Upper lobe of right lung (tissue), 1 donor: ENCODE measurements at places on chromosomes 16 and 17. TPM values are rescaled to one million over a fixed set of nuclear protein-coding genes. Genes with fewer than 3 reads are reported as not detected.

DNA sequence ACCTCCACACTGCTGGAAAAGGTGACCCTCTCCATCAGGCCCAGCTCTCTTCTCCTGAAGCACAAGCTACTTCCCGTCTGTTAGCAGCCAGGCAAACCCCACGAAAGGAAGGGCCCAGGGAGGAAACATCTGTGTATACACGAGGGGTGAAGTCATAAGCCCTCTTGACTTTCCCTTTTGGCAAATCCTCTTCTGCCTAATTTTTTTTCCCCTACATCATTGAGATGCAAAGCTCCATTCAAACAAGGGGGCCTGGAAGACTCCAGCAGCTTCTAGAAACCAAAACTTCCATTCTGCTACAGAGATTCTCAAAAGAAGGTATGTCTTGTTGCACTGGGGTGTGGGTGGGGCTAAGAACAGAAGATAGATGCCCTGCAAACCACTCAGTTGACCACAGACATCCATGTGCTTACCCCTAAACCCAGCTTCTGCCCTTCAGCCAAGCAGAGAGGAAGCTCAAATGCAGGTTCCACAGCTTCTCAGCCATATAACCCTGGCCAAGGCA, 145.6 kb upstream of the RCVRN start:
- H3K4me3 ChIP-seq, result no peak overlapping the region
- no peaks in the 10 kb centered on the region for H3K36me3 ChIP-seq
- no peak for DNase-seq
- peaks cover 9% of the 10 kb centered on the region for H3K4me1 ChIP-seq

- H3K36me3 ChIP-seq, result peaks cover 5% of the 10 kb centered on the region
- no peaks in the 10 kb centered on the region for H3K27me3 ChIP-seq
- DNase-seq, result peak; percentile 90
- H3K4me1 ChIP-seq, result peaks cover 40% of the 10 kb centered on the region
- peak overlapping the region; percentile 92 for H3K27ac ChIP-seq
These were observed 1.1 kb upstream of the SLC43A2 start for GRCh38 chr17:1629504-1630310.

GRCh38 chr16:74071996-74072535, 224.5 kb upstream of the PSMD7 start:
- no peaks in the 10 kb centered on the region for H3K4me1 ChIP-seq
- no peaks in the 10 kb centered on the region for H3K36me3 ChIP-seq
- DNase-seq, result no peak
- H3K27ac ChIP-seq, result no peak overlapping the region
- no peaks in the 10 kb centered on the region for H3K27me3 ChIP-seq
- no peak overlapping the region for H3K4me3 ChIP-seq

- H3K27ac ChIP-seq, result no peak overlapping the region
- H3K36me3 ChIP-seq, result no peaks in the 10 kb centered on the region
- no peaks in the 10 kb centered on the region for H3K27me3 ChIP-seq
These were observed 58.5 kb downstream of the HS3ST3B1 start for GRCh38 chr17:14359163-14360020.

DNA sequence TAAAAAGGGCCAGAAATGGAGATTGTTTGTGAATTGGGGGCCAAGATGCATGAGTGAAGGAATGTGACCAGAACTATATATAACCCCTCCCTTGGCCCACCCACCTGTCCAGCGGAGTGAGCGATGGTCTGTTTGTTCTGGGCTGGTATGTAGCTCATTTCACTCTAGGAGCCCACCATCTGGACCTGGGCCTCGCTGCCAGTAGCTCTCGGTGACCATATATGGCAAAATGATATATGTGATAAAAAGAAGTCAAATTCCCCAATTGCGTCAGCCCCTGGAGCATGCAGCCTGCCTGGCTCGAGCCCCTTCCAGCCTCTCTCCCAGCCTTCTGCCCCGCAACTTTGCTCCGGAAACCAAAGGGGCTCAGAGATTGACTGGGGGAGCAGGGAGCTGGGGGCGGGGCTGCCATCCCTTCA, 47.3 kb downstream of the CCDC42 start:
- H3K4me3 ChIP-seq, result no peak overlapping the region
- H3K36me3 ChIP-seq, result no peaks in the 10 kb centered on the region
- H3K27me3 ChIP-seq, result no peaks in the 10 kb centered on the region
- H3K27ac ChIP-seq, result peak overlapping the region; percentile 79

DNA sequence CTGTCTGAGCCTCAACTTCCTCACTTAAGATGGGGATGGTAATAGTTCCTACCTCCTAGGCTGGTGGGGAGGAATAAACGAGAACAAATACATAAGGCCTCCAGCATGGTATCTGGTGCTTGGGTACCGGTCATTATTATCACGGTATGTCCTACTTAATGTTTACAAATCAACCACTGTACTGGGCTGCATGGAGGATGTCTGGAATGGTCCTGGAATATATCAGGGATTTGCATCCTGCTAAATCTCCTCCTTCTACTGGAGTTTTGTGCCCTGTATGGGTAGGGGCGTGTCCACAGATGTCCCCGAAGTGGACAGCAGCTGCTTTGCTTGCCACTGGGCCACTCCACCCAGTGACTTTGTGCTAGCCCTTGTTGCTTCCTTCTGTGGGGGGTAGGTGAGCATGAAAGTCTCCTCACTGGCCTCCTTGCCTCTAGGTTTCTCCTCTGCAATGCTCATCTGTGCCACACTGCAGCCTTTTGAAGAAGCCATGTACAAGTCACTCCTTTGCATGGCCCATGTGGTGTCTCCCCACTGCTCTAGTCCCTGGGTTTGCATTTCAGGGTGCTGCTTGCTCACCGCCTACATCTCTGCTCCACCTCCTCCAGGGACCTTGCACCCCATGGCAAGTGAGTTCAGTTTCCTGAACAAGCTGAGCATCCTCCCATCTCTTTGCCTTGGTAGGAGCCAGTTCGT, 2.2 kb upstream of the CMIP start:
- H3K36me3 ChIP-seq, result no peaks in the 10 kb centered on the region
- H3K4me1 ChIP-seq, result peaks cover 11% of the 10 kb centered on the region
- no peak for DNase-seq
- no peak overlapping the region for H3K4me3 ChIP-seq

GRCh38 chr16:9706217-9706836, 475.9 kb downstream of the GRIN2A start:
- no peaks in the 10 kb centered on the region for H3K36me3 ChIP-seq
- no peaks in the 10 kb centered on the region for H3K27me3 ChIP-seq
- H3K4me3 ChIP-seq, result no peak overlapping the region
- H3K27ac ChIP-seq, result no peak overlapping the region
- H3K4me1 ChIP-seq, result no peaks in the 10 kb centered on the region

- H3K27ac ChIP-seq, result no peak overlapping the region
- no peak overlapping the region for H3K4me3 ChIP-seq
- H3K27me3 ChIP-seq, result no peaks in the 10 kb centered on the region
- H3K4me1 ChIP-seq, result no peaks in the 10 kb centered on the region
- H3K36me3 ChIP-seq, result peaks cover 94% of the 10 kb centered on the region
These were observed 61.8 kb upstream of the ENDOV start for GRCh38 chr17:80352991-80353665.

DNA sequence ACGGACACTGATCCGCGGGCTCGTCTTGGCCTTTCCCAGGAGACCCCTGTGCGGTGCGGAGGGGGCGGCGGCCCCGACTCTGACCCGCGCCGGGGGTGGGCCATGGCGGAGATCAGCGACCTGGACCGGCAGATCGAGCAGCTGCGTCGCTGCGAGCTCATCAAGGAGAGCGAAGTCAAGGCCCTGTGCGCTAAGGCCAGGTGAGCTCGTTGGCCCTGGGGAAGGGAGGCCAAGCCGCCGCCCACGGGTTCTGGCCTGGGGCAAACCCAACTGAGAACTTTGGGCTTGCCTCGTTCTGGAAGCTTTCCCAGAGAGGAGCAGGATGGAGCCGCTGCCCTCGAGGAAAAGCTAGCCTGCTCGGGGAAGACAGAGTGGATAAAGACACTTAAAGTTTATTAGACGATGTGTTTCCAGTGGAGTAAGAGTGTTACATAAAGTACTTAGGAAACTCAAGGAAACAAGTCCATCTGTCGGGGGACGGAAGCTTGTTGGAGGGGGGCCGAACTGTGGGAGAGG, 540 bp downstream of the PPP4C start:
- peak overlapping the region; percentile 99 for H3K4me3 ChIP-seq
- peaks cover 22% of the 10 kb centered on the region for H3K4me1 ChIP-seq
- H3K36me3 ChIP-seq, result peaks cover 50% of the 10 kb centered on the region
- peak overlapping the region; percentile 95 for H3K27ac ChIP-seq
- no peaks in the 10 kb centered on the region for H3K27me3 ChIP-seq

DNA sequence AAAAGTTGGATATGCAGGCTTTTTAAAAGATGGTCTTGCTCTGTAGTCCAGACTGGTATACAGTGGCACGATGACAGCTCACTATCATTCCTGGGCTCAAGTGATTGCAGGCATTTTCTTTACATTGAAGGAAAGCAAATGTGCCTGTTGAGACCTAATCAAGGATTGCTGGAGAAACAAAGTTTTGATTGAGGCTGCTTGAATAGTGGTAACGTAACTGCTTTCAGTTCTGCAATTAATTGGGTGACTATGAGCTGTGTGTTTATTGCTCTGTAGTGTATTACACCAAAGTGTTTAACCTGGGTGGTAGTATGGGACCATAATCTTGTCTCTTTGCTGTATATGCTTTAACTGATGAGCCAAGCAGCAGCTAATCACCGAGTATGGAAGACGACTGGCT, 2.3 kb downstream of the UBB start:
- no peaks in the 10 kb centered on the region for H3K27me3 ChIP-seq
- H3K4me3 ChIP-seq, result peak overlapping the region; percentile 79
- no peak overlapping the region for H3K27ac ChIP-seq
- H3K36me3 ChIP-seq, result peaks cover 20% of the 10 kb centered on the region
- H3K4me1 ChIP-seq, result peaks cover 30% of the 10 kb centered on the region

DNA sequence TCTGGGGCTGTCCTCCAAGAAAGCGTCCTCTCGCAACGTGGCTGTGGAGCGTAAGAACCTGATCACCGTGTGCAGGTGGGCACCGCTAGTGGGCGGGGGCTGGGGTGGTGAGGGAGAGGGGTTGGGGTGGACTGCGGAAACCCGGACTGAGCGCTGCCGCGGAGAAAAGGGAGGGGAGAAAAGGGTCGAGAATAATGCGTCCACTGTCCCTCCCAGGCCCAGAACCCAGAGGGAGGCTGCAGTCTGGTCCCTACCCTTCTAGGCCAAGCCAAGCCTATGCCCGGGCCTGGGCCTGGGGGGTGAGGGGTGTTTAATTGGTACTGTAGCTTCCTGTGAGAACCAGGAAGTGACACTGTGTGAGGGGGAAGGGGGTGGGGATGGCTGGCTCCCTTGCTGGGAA, 464 bp downstream of the RUNDC3A start:
- H3K27me3 ChIP-seq, result peaks cover 16% of the 10 kb centered on the region
- peaks cover 19% of the 10 kb centered on the region for H3K4me1 ChIP-seq
- no peaks in the 10 kb centered on the region for H3K36me3 ChIP-seq

- no peak overlapping the region for H3K4me3 ChIP-seq
- H3K36me3 ChIP-seq, result no peaks in the 10 kb centered on the region
- no peak for DNase-seq
- no peaks in the 10 kb centered on the region for H3K27me3 ChIP-seq
- H3K27ac ChIP-seq, result no peak overlapping the region
- no peaks in the 10 kb centered on the region for H3K4me1 ChIP-seq
These were observed 315.4 kb downstream of the MAP2K6 start for GRCh38 chr17:69729944-69730343.

GRCh38 chr17:70208825-70209555, 39.7 kb downstream of the KCNJ2 start:
- no peak for DNase-seq
- H3K27ac ChIP-seq, result no peak overlapping the region
- H3K4me1 ChIP-seq, result no peaks in the 10 kb centered on the region
- no peaks in the 10 kb centered on the region for H3K36me3 ChIP-seq

- no peak overlapping the region for H3K27ac ChIP-seq
- H3K27me3 ChIP-seq, result no peaks in the 10 kb centered on the region
- H3K4me3 ChIP-seq, result no peak overlapping the region
- no peaks in the 10 kb centered on the region for H3K4me1 ChIP-seq
- no peaks in the 10 kb centered on the region for H3K36me3 ChIP-seq
These were observed 69.7 kb upstream of the DNAJA2 start for GRCh38 chr16:47043200-47043599.

GRCh38 chr16:66516509-66516807, 33.5 kb downstream of the TK2 start:
- H3K4me1 ChIP-seq, result peaks cover 80% of the 10 kb centered on the region
- no peaks in the 10 kb centered on the region for H3K27me3 ChIP-seq
- no peak for DNase-seq
- H3K27ac ChIP-seq, result peak overlapping the region; percentile 97
- H3K4me3 ChIP-seq, result no peak overlapping the region
- H3K36me3 ChIP-seq, result no peaks in the 10 kb centered on the region

- no peaks in the 10 kb centered on the region for H3K27me3 ChIP-seq
- no peak for DNase-seq
- peaks cover 20% of the 10 kb centered on the region for H3K4me1 ChIP-seq
- no peaks in the 10 kb centered on the region for H3K36me3 ChIP-seq
These were observed 5.7 kb upstream of the IL32 start for GRCh38 chr16:3059723-3060242.

DNA sequence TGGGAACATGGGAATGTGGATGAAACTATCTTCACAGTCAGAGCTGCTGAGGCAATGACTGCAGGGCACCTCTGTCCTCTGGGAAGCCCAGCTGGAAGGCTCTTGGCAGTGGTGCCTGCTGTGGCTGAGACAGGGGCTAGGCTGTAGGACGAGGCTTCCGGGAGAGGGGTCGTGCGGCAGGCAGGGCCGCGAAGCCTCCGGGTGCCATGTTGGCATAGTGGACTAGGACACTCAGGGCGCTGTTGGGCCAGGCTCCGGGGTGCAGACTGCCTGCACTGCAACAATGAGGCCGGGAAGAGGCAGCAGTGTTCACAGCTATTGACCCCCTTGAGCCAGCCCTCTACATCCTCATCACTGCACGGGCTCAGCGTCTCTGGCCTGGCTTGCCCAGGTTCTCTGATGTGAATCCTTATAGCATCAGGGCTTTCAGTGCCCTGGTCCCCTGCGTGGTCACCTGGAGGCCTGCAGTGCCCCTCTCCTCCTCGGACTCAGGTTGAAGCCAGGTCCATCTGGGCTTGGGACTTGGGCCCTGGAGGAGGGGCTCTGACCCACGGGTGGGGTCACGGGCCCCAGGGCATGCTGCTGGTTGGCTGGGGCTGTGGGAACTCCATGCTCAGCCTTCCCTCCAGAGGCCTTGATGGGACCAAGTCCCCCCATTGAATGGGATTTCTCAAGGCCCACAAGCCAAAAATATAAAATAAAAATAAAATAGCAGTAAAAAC, 91.6 kb downstream of the TNFRSF13B start:
- no peaks in the 10 kb centered on the region for H3K27me3 ChIP-seq
- DNase-seq, result peak; percentile 43
- H3K4me1 ChIP-seq, result no peaks in the 10 kb centered on the region
- no peaks in the 10 kb centered on the region for H3K36me3 ChIP-seq
- no peak overlapping the region for H3K4me3 ChIP-seq
- no peak overlapping the region for H3K27ac ChIP-seq

- no peak overlapping the region for H3K27ac ChIP-seq
- H3K4me1 ChIP-seq, result no peaks in the 10 kb centered on the region
- H3K4me3 ChIP-seq, result no peak overlapping the region
- H3K36me3 ChIP-seq, result no peaks in the 10 kb centered on the region
- no peaks in the 10 kb centered on the region for H3K27me3 ChIP-seq
These were observed 252.3 kb upstream of the CA10 start for GRCh38 chr17:52410781-52411180.

Gene PEX12
- 4.7 TPM for total RNA-seq

Gene SMIM5
- 0.84 TPM for total RNA-seq

Gene SDK2
- total RNA-seq, result 2.3 TPM

Gene TMEM95
- total RNA-seq, result not detected

Gene ZNF469
- 2.1 TPM for total RNA-seq

Gene KRT27
- total RNA-seq, result 0.55 TPM

Gene TGFB1I1
- 49.9 TPM for total RNA-seq

Gene CD300E
- 6.5 TPM for total RNA-seq

Gene HBZ
- not detected for total RNA-seq

Gene MT3
- not detected for total RNA-seq

Gene OR4D1
- total RNA-seq, result not detected

Gene ERI2
- 16.5 TPM for total RNA-seq
